ENCODE measurements at places on chromosomes 2 and 18. TPM values are rescaled to one million over a fixed set of nuclear protein-coding genes. Genes with fewer than 3 reads are reported as not detected.

DNA sequence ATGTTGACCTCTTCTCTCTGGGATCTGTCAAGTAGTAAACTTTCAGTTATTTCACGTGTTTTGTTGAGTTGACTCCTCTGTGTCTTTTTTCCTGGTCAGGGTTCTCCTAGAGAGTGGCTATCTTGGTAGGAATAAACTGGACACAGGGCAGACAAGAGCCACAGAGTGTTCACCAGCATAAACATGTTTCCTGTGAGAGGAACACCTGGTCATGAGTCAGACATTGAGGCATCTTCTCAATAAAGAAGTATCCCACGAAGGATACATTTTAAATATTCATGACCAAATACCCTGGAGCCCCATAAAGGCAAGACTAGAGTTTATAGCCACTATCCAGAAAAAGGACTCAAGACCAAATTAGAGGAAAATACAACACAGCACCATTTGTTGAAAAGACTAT is 269.7 kb upstream of the ZNF521 start:
- no peak for DNase-seq

DNA sequence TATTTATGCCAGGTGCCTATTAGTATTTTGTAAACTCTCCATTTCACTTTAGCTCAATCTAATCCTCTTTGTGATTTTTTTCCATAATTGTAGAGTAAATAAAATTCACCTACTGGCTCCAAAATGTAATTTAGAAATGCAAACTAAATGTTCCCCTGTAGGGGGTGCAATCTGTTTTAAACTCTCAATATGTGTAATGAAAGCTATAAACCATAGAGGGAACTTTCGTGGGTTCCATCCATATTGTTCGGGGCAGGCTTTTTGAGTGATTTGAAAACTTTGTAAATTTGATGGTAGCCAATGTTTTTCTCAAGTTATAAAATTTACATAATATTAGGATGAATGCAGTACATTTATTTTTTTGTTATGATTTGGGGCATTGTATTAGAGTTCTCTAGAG is 49.4 kb downstream of the TSPYL6 start:
- no peak for DNase-seq

DNA sequence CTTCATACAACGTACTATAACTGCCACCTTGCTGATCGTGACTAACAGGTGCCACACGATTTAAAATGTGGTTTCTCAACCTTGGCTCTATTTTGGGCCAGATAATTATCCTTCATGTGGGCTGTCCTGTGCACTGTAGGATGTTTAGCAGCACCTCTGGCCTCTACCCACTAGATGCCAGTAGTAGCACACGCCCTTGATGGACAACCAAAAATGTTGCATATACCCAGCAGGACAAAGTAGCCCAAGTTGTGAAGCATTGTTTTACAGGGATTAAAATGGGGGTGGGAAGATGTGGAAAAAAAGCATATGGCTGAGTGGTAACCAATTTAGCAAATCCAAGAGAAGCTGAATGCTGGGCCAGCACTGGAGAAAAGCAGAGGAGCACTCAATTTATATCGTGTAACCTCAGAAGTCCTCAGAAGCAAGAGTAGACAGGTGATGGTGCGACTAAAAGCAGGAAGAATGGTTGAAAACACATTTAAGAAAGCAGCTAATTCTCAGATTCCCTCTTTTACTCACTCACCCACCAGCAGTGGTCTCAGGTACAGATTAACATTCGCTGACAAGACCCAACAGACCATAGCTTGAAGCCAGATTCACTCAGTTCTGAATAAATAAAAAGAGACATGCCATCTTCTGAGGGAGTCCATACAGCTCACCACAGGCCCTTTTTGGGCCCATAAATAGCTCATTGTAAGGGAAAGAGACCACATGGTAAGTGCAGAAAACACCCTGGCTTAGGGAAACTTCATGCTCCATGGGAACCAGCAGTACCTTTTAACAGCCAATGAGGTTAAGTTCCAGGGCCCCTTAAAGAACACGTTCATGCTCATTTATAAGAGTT is 50.6 kb downstream of the RAPH1 start:
- peak; percentile 84 for DNase-seq

- no peak for DNase-seq
These were observed 32.3 kb downstream of the ZCCHC2 start for GRCh38 chr18:62555135-62555534.

DNA sequence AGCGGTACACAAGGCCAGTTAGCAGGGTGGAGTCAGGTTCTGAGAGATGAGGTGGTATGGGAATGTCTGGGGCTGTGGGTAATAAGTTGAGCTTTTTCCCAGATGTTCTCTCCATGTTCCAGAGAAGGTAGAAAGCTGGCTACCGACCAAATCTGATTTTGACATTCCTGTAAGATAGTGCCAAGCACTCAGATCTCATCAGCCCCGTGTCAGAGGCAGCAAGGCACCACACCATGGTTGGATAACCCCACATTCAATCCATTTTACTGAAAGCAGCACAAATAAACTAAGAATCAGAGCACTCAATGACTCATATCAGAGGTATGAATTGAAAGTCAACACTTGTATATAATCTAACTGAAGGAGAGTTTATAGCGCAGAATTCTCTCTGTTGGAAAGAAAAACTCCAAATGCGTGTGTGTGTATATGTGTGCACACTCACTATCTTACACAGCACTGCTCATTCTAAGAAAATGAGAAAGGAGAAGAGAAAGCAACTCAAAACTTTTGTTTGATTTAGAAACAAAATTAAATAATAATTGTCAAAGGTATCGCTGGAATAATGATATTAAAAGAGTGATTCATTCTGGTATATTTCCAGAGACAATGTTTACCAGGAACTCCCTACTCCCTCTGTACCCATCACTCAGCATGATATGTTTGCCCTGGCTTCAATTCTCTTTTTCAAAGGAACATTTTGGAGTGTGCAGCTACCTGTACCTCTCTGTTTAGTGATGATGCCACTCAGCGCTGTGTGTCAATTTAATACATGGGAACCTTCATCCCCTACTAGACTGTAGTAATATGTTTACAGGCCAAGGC is 375.1 kb upstream of the ID2 start:
- DNase-seq: no peak

GRCh38 chr2:26615336-26615859 is 25.8 kb downstream of the CIB4 start:
- no peak for DNase-seq

DNA sequence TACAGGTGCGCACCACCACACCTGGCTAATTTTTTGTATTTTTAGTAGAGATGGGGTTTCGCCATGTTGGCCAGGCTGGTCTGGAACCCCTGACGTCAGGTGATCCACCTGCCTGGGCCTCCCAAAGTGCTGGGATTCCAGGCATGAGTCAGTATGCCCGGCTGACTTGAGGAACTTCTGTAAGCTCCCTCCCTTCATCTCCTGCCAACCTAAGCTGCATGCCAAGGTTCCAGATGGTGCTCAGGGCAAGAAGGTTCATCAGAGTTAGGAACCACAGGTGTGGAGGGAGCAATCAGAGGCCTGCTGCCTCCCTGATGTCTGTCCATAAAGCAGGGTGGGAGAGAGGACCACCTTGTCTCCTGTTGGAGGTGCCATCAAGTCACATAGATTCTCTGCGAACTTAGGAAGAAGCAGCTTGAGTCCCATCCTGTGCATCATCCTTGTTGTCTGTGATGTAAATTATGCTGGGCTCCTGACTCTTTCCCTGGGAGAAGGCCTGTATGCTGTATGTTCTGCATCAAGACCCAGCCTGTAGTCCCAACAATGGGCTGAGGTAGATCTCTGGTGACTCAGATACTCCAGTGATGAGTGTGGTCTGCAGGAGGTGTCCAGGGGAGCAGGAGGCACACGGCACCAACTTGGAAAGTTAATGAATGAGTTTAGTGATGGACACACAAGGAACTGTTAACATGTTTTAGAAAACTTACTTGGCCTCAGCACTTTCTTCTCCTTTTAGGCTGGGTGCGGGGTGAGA is 53.1 kb downstream of the TMEM17 start:
- DNase-seq: no peak

GRCh38 chr2:151553-152334 is 105.4 kb upstream of the FAM110C start:
- DNase-seq: no peak

DNA sequence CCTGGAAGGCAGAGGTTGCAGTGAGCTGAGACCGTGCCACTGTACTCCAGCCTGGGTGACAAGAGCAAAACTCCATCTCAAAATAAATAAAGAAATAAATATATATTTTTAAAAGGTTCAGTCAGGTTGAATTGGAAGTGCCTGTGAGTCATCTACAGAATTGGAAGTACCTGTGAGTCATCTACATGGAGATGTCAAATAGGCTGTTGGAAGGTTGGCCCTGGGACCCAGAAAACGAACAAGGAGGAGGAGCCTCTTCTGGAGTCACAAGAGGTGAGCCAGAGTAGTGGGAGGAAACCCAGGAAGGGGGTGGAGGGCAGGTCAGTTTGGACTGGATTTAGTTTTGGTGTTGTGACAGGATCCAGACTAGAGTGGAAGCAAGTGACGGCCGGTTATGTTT is 15.2 kb upstream of the SCYGR1 start:
- no peak for DNase-seq

DNA sequence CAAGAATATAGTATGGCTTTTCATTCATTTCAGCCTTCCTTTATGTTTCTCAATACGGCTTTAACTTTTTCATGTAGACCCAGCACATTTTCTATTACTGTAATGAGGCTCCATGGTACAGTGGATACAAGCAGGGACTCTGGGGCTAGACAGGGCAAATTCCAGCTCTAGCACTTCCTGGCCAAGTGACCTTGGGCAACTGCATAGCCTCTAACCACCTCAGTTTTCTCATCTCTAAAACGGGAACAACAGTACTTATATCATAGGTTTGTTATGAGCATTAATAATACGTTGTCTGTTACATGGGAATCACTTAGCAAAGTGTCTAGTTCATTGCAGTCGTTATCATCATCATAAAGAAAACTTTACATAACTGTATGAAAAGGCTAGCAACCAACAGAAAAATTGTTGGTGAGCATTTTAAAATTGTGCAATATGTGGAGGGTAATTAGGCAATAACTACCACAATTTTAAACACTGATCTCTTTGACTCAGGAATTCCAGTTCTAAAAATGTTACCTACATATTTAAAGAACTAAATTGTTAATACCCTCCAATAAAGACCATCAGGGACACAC is 13.7 kb upstream of the RMDN2 start:
- DNase-seq: no peak

DNA sequence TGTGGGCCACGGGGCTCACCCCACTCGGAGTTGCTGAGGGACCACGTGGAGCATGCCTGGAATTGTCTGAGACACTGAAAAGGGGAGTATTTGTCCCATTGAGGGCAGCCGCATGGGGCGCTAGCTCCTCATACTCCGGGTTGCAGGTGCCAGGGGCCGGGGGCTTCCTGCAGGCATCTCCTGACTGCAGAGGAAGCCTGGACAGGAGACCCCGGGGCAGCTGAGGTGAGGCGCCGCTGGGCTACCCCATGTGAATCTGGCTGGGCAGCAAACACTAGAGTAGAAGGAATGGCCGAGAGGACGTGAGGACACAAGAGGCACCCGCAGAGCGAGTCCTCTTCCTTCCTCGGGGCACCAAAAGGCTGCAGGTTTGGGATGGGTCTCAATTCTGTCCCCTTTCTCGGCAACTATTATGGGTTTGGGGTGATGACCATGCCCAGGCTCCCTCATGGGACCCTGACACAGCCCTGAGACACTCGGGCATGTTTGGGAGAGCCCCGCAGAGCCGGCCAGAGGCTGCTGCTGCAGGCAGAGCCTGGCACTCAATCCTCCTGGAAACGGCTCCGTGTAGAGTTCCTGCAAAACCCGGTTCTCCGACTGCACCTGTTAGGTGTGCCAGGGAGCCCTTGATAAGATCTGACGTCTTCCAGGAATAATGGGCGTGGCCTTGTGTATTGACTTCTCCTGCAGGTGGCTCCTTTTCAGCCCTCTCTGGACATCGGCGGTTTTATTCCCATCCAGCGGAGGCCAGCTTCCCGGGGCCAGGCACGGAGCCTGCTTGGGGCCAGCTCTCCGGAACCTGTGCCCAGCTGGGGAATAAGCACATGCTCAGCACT is 77.0 kb downstream of the CTIF start:
- DNase-seq: no peak

DNA sequence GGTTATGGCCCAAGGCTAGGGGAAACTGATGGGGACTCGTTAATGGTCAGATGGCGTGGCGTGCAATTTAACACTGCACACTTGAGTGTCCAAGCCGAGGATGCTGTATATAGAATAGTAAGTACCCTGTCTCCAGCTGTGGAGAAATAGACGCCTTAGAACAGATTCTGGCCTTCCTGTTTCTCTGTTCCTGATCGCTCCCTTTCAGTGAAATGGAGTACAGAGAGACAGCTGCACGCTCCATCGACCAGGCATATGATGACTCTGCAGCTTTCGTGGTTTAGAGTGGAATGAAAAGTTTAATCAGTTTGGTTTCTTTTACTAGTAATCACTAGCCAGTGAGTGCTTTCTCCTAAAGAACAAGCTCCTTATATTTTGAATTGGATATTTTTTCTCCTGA is 213.4 kb downstream of the NEDD4L start:
- DNase-seq: no peak

DNA sequence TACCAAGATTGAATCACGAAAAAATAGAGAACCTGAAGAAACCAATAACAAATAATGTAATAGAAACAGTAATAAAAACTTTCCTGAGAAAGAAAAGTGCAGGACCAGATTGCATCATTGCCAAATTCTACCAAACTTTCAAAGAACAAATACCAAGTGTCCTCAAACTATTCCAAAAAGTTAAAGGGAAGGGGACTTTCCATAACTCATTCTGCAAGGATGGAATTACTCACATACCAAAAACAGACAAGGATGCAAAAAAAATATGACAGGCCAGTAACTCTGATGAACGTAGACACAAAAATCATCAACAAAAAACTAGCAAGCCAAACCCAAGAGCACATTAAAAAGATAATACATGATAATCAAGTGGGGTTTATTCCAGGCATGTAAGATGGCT is 172.3 kb upstream of the SLC35G4 start:
- no peak for DNase-seq

GRCh38 chr2:122163617-122164016 is 408.2 kb downstream of the TSN start:
- no peak for DNase-seq

DNA sequence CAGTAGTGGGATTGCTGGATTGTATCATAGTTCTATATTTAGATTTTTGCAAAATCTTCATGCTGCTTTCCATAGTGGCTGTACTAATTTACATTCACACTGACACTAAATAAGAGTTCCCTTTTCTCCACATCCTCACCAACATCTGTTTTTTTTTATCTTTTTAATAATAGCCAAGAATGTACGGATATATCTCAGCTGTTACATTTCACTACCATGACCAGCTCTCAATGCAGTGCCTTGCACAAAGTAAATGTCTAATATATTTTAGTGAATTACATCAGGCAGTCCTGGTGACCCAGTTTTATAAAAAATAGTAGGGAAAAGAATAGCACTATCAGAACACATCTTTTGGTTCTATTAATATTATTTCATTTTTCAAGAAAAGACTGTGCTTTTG is 161.8 kb downstream of the LNPK start:
- no peak for DNase-seq

Gene C2orf78
- total RNA-seq: 0.07 TPM

Gene NEUROD1
- total RNA-seq: not detected

Gene KCNK3
- not detected for total RNA-seq

Gene PCARE
- total RNA-seq: not detected
